ENCODE measurements at places on chromosomes 6 and 20. TPM values are rescaled to one million over a fixed set of nuclear protein-coding genes. Genes with fewer than 3 reads are reported as not detected.

Gene TMEM244
- total RNA-seq, result not detected

Gene HLA-DRB1
- total RNA-seq, result not detected

Gene ID4
- 0.89 TPM for total RNA-seq

Gene ZNF341
- 1.3 TPM for total RNA-seq

Gene RIPPLY2
- total RNA-seq, result 0.74 TPM

Gene TRIM40
- total RNA-seq, result not detected

Gene THBD
- 1.5 TPM for total RNA-seq

Gene PCK1
- total RNA-seq, result not detected

Gene BPI
- not detected for total RNA-seq

Gene SIRPB1
- 0.67 TPM for total RNA-seq

Gene OVOL2
- total RNA-seq, result not detected

Gene ELOVL4
- 5.1 TPM for total RNA-seq

Gene SLC17A4
- total RNA-seq, result not detected

Gene ADGRG6
- total RNA-seq, result 7.9 TPM

Gene BCAS1
- total RNA-seq, result not detected

Gene KCNK5
- total RNA-seq, result 0.15 TPM

Gene DSP
- 0.17 TPM for total RNA-seq

Gene TNFRSF6B
- total RNA-seq, result 246 TPM

All from bronchus fibroblast of lung (primary cell).